Left lung (tissue), 14 donors: ENCODE measurements at places on chromosomes 6 and 20.

DNA sequence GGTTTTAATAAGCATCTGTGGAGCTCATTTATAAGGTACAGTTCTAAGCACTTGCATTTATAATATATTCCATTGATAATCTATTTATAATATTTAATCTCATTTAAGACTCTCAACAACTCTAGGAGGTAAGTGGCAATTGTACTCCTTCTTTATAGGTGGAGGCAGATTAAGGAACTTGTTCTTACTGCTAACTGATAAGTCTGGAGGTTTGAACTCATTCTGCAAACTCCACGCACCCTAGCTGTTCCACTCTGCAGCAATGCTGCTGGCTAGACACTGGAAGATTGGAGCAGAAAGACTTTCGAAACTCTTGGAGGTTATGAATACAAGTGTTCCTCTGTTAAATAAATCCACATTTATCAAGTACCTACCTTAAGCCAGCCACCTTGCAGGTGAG lies 793 bp upstream of the HDAC2 start:
- DNase-seq = no peak

- DNase-seq = no peak
Measured at GRCh38 chr6:41161380-41161779, 1.5 kb downstream of the TREM2 start.

DNA sequence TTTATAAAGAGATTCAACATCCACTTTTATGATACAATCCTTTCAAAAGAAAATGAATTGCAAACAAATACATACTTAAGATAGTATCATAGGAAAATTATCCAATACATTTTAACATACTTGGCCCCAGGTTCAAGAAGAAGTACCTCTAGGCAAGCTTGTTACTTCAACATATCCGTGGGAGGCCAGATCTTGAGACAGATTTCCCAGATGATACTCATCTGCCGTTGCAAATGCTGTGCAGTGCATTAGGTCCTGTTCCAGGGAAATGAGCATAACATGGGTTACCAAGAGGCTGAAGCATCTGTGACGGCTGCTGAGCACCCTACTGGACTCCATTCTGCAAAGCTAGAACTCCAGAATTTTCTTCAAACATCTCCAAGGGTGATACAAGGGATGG lies 15.6 kb downstream of the RMND1 start:
- DNase-seq = no peak

DNA sequence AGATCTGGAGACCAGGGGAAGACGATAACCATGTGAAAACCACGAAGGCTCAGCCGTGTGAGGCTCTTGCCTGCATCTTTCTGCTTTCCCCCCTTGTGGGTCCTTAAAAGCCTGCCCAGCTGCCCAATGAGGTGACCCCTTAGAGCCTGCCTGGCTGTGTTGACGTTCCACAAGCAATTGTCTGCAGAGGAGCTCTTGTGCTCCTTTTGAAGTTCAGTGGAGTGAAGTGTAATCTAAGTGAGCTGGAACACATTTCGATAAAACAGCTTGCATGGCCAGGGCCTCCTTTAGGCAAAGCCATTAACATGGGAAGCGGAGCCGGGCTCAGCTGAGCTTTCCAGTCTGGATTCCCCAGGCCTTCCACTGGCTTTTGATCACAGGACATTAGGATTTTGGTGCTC lies 27.3 kb upstream of the TCP11 start:
- no peak for DNase-seq

DNA sequence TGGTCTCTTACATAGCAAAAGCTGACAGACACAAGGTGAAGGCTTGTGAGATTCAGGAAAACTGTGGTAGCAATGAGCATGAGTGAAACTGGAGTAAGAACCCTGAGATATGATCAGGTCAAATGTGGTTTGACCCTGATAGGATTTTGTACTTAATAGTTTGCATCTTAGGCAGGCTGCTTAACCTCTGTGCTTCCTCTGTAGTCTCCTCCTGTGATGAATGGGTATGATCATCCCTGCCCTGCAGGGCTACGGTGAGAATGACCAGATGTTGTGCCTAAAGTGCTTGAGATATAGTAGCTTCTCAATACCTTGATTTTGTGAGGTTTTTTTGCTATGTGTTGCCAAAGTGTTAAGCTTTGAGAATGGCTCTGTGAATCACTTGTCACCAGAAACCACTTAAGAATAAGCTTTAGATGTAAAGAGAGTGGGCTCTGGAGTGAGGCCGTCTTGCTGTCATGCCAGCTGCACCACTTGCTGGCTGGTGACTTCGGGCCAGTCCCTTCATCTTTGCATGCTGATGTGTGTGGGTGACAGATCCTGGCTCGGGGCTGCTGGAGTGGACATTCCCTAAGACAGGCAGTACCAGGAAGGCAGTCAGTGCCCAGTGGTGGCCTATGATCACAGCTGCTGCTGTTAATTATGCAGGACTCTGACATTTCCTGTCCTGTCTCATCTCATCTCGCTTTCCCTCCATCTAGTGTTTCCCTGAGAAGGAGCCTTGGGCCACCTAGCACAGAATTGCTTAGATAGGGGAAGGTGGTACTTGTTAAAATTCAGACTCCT lies 254.7 kb downstream of the NFATC2 start:
- DNase-seq = no peak

GRCh38 chr20:513429-513828 lies 30.2 kb downstream of the CSNK2A1 start:
- no peak for DNase-seq

- DNase-seq = no peak
Measured at GRCh38 chr6:163645560-163645959, 231.0 kb downstream of the QKI start.
